ENCODE measurements at places on chromosomes 4 and X.

DNA sequence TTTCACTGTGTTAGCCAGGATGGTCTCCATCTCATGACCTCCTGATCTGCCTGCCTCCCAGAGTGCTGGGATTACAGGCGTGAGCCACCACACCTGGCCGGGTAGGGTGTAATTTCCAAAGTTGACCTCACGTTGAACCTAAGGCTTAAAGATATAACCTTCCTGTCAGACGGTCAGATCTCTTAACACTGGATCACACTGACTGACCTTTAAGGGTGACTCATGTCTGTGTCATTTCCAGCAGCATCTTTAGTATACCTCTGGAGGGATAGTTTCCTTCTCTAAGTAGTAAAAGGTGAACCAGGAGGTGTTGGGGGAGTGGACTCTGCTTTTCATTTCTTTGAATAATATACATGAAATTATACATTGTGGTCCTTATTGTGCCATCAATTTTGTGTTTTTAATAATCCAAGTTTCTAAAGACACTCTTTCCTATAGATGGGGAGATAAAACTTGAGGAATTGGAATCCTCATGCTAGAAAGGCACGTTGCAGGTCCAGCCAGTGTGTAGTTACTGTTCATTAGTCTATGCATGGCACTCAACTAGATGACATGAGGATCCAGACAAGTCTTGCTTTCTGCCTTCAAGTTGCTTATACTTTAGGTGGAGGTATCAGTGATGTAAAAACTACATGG is 45.7 kb downstream of the ARHGAP10 start:
- no peak for DNase-seq

- no peak for DNase-seq
Measured at GRCh38 chr4:180314972-180315371, 1928.2 kb upstream of the TENM3 start.

GRCh38 chr4:53960843-53961242 is 103.6 kb downstream of the CHIC2 start:
- no peak for DNase-seq

DNA sequence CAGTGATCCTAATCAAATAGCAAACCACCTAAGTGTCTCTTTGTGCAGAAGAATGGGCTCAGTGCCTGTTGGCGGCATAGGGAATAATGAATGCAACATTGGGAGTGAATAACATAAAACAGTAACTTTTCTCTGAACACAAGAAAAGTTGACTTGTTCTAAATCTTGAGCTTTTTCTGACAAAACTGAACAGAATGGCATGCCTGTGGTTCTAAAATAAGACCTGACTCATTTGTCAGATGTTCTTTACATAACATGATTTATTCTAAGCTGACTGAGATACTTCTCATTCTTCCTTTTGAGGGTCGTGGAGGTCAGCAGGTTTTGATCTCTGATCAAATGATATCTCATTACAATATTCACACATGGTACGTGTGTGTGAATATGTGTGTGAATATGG is 165.4 kb upstream of the WDR1 start:
- no peak for DNase-seq

DNA sequence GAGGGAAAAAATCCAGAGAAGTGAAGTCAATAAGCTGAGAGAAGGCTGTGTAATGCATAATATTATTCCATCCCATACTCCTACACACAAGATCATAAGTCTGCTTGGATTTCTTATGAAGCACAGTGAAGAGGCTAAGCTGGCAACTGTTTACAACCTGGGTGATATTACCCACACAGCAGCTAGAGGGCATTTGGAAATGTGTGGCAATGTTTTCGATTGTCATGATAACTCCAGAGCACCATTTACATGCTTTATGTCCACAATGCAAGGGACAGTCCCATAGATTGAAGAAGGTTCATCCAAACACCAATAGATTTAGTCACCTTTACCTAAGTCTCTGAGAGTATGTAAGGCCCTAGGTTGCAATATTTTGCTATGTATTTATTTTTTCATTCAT is 412.2 kb downstream of the PPP3CA start:
- DNase-seq = peak; percentile 7

- DNase-seq = no peak
Measured at GRCh38 chr4:184165291-184165690, 52.4 kb downstream of the ENPP6 start.

GRCh38 chrX:2228536-2228935 is 272.2 kb downstream of the DHRSX start:
- DNase-seq = no peak

DNA sequence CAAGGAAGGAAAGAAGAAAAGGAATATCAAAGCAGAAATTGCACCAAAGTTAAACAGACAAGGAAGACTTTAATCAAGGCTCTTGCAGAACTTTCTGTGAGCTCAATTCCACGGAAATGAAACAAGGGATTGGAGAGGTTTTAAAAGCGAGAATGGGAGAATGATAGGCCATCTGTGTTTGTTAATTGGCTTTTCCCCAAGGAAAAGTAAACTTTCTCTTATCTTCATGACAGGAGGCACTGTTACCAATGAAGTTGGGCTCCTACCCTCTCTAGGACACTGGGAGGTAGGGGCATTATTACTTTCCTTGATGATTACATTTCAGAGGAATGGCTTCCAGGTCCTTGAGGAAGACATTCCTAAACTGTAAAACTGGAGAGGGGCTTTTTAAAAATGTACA is 328.8 kb upstream of the NWD2 start:
- DNase-seq = no peak

DNA sequence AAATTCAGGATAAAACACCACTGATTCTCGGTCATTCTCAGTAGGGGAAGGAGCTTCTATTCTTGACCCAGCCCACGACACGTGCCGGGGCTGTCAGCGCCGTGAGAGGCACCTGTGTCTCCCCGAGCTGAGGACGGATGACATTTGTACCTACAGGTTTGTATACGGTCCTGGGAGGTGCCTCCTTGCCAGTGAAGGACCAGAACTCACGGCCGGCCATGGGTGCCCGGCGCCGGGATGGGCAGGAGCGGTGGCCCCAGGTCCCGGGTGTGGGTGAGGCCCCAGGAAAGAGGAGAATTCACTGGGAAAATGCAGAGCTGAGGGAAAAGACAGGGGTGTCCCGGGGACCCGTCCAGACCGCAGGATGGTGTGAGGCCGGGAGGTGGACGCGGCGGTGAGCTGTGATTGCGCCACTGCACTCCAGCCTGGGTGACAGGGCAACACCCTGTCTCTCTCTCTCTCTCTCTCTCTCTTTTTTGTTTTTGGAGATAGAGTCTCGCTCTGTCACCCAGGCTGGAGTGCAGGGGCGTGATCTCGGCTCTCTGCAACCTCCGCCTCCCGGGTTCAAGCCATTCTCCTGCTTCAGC is 48.9 kb upstream of the PPP2R3B start:
- no peak for DNase-seq

DNA sequence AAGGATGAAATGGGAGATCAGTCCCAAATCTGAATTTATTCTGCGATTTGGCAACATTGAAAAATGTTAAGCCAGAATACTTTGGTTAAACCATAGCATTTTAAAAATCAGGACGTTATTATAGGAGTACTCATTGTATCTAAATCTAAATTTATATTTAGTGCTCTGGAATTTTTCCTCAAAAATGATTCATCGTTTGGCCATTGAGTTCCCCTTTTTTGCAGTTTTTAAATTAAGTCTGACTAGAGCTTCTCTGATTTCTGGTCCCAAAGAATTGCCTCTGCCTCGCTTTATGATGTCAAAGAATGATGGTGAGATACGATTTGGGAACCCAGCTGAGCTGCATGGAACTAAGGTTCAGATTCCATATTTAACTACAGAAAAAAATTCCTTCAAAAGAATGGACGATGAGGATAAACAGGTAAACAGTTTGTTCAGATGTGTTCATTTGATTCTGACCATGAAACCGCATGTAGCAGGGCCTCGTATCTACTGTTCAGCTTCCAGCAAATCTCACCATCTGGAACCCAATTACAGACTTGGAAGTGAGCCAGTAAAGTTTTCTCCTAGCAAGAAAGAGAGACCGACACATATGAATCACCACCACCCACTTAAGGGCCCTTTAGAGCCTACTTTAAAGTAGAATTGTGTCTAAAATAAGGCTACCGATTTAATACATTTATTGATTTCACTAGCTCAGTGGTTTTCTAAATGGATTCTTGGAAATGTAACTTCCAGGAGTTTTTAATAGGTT is 75.6 kb downstream of the REPS2 start:
- no peak for DNase-seq

DNA sequence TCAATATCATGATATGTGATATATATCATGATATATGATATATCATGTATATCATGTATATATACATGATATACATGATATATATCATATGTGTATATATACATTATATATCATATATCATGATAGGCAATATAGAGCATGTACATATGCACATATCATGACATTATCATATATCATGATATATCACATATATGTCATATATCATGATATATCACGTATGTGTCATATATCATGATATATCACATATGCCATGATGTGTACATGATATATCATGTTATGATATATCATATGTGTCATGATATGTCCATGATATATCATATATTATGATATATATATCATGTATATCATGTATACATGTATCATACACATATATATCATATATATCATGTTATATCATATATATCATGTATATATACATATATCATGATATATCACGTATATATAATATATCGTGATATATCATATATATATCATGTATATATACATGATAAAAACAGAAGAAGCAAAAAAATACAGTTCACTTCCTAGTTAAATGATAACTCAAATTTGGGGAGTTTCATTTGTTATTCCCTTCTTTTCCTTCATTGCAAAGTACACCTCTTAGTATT is 670.1 kb upstream of the EPHA5 start:
- DNase-seq = no peak

GRCh38 chrX:93985344-93986307 is 311.6 kb downstream of the FAM133A start:
- DNase-seq = no peak

- peak; percentile 4 for DNase-seq
Measured at GRCh38 chr4:31045724-31046318, 325.7 kb downstream of the PCDH7 start.

- DNase-seq = no peak
Measured at GRCh38 chr4:184216515-184216914, 1.2 kb downstream of the ENPP6 start.

DNA sequence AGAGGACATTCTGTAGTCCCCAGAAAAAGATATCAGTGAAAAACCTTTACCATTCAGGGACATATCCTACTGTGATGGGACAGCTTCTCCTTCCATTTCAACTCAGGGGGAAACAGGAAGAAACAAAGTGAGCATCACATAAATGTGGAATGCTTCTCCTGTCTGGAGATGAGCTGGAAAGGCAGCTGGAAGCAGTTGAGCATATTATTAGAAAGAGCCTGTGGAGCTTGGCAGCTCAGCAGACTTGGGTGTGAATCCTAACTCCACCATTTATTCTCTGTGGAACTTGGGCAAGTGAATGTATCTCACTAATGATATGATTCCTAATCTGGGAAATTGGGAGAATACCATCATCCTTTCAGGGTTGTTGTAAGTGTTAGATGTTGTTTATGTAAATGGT is 232.1 kb upstream of the F9 start:
- DNase-seq = no peak

DNA sequence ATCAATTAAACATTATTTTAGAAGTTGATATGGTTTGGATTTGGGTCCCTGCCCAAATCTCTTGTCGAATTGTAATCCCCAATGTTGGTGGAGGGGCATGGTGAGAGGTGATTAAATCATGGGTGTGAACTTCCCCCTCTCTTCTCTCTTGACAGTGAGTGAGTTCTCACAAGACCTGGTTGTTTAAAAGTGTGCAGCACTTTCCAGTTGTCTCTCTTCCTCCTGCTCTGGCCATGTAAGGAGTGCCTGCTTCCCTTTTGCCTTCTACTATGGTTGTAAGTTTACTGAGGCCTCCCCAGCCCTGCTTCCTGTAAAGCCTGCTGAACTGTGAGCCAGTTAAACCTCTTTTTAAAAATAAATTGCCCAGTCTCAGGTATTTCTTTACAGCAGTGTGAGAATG is 141.4 kb downstream of the GALNTL6 start:
- no peak for DNase-seq

GRCh38 chrX:103674531-103675454 is 11.7 kb downstream of the MORF4L2 start:
- no peak for DNase-seq

- DNase-seq = peak; percentile 74
Measured at GRCh38 chr4:36348403-36348938, 67.1 kb downstream of the DTHD1 start.

DNA sequence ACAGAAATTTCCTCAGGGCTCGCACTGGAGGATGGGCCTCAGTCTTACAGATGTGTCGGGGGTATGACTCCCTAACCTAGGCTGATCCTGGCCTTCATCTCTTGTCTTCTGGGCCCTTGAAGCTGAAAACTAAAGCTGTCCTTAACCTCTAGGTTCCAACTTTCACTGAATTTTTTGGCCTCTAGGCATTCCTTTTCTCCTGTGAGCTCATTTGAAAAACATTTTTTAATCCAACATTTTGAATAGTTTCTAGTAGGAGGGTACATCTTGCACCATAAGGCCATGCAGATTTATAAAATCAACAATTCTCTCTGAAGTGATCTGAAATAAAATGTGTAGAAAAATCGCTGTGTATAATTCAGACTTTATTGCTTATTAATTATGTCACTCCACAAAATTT is 19.7 kb downstream of the RWDD4 start:
- no peak for DNase-seq

DNA sequence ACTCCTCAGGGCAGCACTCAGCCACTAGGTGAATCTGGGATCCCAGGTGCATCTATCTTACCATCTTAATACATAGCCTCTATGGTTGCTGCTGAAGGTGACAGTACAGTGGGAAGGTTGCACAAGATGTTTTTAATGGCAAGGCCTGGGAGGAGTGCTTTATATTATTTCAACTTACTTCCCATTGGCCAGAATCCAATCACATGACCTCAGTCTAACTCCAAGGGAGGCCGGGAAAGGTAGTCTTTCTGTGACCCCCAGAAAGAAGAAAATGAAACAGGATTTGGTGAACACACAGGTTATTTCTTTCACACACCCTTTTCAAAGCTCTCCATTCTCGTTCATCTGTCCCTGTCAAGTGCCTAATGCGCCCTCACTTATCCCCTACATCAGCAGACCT is 189.1 kb upstream of the ATP6AP2 start:
- DNase-seq = no peak

- no peak for DNase-seq
Measured at GRCh38 chrX:40012039-40012867, 85.5 kb downstream of the BCOR start.

DNA sequence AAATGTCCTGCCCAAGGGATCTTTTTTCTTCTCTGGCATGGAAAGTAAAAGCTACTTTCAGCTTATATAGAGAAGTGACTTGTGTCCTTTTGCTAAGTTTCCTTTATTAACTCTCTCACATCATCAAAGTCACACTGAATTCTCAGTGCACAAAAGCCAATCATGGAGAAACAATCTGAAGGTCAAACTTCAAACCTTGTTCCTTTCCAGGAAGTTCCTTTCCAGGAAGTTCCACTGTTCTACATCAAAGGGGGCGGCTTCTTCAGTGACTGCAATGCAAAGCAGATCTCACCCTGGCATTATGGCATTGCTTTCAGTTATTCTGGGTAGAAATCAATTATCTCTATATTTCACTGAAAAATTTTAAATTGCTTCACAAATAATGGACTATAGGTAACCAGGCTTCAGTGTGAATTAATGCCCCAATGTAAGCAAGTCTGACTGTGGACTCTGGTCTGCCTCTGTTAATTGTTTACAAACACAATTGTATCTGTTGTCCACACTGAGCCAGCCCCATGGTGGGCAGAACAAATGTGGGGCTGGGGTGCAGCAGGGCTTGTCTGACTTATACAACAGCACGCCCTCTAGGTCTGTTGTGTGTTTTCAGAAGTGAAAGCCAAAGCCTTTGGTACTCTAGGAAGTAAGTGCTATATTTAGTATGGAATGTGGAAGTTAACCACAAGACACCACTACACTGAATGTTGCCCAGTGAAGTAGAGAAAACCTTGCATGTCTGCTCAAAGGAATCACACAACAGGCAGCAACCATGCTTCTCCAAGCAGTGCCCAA is 98.8 kb downstream of the CDS1 start:
- no peak for DNase-seq
